ENCODE measurements at places on chromosomes 6 and 20.

GRCh38 chr6:124573953-124574352 is 388.3 kb upstream of the RNF217 start:
- DNase-seq: no peak

DNA sequence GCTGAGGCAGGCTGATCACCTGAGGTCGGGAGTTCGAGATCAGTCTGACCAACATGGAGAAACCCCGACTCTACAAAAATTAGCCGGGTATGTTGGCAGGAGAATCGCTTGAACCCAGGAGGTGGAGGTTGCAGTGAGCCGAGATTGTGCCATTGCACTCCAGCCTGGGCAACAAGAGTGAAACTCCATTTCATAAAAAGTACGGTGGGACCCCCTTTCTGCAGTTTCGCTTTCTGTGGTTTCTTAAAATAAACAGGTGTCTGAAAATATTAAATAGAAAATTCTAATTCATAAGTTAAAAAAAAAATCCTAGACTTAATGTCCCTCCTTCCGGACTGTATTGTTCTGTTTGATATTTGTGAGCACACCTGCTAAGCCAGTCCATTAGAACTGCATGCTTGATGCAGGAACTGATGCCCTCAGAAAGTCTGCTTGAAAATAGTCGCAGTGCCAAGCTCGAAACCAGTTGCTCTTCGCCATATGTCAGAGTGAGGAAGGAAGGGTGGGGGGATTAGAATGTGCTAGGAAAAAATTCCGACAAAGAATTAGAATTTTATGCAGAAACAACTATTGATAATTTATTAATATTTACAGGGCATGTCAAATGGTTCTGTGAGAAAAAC is 85.9 kb downstream of the JARID2 start:
- DNase-seq: no peak

DNA sequence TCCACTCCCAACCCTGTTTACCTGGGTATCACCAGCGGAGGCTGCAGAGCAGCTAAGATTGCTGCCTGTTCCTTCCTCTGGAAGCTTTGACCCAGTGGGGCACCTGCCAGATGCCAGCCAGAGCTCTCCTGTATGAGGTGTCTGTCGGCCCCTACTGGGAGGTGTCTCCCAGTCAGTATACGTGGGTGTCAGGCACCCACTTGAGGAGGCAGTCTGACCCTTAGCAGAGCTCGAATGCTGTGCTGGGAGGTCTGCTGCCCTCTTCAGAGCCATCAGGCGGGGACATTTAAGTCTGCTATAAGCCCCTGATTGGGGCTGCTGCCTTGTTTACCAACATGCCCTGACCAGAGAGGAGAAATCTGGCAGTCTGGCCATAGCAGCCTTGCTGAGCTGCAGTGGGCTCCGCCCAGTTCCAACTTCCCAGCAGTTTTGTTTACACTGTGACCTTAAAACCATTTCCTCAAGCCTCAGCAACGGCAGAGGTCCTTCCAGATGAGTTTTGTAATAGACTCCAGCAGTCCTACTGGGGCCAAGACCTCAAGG is 2.8 kb downstream of the RAET1E start:
- no peak for DNase-seq

- DNase-seq: no peak
Observed at GRCh38 chr6:123895806-123896205, 92.1 kb downstream of the NKAIN2 start.

DNA sequence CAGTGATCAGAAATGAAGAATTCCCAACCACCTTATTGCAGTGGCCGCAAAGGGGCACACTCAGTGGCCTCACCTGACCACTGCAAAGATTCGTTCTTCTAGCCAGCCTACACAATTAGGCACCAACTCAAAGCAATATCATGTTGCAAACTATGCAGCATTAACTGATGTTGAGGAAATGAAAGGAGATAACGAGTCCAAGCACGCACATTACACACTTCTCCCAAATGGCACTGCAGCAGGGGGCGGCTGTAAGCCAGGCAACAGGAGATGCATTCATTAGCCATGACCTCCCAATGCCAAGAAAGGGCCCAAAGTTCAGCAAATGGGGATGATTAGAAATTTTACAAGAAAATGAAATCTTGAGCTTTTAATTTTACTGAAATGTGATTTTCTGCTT is 39.3 kb downstream of the ATXN1 start:
- no peak for DNase-seq

GRCh38 chr20:37600486-37600885 is 72.8 kb upstream of the BLCAP start:
- DNase-seq: no peak

GRCh38 chr6:52304983-52305390 is 20.4 kb upstream of the MCM3 start:
- no peak for DNase-seq

GRCh38 chr6:85127168-85127498 is 322.8 kb upstream of the NT5E start:
- no peak for DNase-seq

GRCh38 chr6:111921103-111921502 is 47.9 kb upstream of the FYN start:
- no peak for DNase-seq

- no peak for DNase-seq
Observed at GRCh38 chr20:57593134-57593886, 26.9 kb downstream of the ZBP1 start.

- no peak for DNase-seq
Observed at GRCh38 chr20:6623989-6624388, 143.5 kb upstream of the BMP2 start.

- DNase-seq: no peak
Observed at GRCh38 chr6:161082215-161082614, 90.6 kb downstream of the MAP3K4 start.

DNA sequence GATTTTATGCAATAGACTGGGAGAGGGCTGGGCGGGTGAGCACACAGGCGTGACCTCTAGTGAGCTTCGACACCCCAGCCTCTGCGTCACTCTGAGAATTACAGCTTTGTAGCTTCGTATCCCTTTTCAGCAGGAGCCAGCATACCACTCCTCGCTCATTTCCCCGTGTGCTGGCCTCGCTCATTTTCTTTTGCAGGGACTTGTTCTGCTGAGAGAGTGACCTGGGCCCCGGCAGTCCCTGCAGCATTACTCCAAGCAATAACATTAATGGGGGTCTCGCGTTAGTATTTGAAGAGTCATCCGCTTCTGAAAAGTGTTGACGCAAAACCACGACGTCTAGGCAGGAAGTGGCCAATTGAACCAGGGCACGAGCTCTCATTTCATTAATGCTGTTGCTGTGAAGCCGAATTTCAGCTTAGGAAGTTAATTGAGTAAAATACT is 193.7 kb downstream of the QKI start:
- no peak for DNase-seq

- no peak for DNase-seq
Observed at GRCh38 chr6:148649454-148649963, 97.3 kb upstream of the UST start.

DNA sequence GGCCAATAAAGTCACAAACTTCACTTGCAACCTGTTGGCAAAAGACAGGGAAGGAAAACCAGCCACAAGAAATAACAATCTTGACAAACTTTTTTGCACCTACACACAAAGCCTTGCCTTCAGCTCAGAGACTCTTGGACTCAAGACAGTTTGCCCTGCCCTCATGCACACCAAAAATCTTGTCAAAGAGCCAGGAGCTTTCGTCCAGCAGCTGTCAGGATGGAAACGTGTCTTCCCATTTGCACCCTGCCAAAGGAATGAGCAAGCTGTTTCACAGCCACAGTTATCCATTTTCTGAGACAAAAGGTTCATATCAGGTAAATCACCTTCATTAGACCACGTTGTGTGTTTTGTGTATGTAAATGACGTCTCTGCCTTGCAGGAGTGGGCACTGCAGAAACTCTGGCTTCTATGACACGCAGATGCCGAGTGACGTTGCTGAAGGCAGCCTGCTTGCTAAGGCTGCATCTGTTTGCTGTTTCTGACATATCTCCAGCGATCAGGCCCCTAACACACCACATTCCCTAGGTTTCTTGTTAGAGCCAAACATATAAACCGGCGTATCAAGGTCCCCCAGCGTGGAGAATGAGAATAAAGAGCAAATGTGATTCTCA is 193.4 kb downstream of the SYNDIG1 start:
- DNase-seq: no peak

DNA sequence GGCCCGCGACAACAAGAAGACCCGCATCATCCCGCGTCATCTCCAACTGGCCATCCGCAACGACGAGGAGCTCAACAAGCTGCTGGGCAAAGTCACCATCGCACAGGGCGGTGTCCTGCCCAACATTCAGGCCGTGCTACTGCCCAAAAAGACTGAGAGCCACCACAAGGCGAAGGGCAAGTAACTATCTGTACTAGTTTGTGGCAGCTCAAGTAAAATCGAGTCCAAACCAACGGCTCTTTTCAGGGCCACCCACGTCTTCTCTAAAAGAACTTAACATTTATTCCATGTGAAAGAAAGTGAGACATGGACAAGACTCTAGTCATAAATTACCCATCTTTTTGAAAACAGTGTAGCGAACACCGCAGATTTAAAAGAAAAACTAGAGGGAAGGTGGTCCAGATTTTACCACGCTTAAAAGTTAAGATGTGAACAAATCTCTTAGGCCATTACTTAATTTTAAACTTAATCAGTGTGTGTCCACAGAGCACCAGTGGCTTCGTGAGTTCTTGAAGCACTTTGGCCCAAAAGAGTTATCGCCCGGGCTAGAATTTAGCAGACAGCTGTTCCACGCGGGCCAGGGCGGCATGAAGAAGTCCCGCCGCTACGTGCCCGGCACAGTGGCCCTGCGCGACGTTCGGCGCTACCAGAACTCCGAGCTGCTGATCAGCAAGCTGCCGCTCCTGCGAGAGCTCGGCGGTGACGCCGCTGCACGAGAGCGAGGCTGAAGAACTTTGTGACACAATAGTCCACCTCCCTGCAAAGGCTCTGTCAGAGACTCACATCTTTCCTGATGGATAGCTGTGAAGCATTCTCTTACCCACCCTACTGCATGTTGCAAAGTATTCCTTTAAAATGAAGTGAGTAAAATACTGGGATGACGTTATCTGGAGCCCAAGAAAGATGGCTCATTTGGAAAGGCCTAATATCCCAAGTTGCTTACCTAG is 113.9 kb upstream of the PRSS16 start:
- DNase-seq: peak; percentile 12

DNA sequence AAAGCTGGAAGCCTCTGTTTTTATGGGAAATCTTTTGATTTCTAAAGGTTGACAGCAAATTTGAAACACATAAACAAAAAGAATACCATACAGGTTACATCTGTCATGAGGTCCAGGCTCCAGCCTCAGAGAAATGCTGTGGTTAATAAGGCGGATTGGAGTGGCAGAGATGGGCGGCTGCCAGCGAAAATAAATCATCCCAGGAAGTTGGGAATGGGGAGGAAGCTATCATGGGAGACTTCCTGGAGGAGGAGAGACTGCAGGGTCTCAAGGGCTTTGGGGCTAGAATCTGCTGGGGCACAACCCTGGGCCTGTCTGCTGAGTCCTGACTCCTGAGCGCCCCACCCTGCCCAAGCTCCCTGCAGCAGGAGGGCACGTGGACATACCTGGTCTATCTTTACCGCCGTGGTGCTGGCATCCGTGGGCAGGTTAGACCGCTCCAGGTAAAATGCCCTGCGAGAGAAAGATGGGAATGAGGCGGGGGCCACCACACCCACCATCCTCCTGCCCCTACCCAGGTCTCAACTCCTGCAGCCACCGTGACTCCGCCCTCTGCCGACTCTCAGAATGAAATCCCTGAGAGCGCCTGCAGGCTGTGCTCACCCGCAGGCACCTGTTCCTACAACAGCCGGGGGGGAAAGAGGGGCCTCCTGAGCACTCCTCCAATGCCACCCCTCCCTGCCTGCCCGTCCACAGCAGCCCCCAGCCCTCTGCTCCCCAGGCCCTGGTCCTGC is 197.3 kb downstream of the PREX1 start:
- DNase-seq: no peak

- DNase-seq: no peak
Observed at GRCh38 chr6:170057034-170057734, 233.7 kb downstream of the DLL1 start.

GRCh38 chr6:135176464-135176863 is 4.6 kb upstream of the MYB start:
- DNase-seq: no peak

DNA sequence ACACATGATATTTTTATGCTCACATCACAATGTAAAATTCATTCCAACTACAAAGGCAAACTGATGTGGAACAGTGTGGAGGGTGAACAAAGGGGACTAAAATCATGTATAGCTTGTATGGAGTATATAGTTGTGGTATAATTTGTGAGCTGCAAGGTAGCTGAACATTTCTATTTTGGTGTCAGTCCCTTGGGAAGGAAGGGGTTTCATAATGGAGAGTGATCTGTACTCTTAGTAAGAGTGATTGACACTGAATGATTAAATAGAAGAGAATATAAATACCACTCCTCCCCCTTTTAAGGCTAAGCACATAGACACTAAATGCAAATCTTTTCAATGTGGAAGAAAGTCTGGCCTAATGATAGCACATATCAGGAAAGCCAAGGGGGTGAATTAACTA is 104.6 kb downstream of the POPDC3 start:
- no peak for DNase-seq

- no peak for DNase-seq
Observed at GRCh38 chr6:17276766-17277165, 4.4 kb upstream of the RBM24 start.

DNA sequence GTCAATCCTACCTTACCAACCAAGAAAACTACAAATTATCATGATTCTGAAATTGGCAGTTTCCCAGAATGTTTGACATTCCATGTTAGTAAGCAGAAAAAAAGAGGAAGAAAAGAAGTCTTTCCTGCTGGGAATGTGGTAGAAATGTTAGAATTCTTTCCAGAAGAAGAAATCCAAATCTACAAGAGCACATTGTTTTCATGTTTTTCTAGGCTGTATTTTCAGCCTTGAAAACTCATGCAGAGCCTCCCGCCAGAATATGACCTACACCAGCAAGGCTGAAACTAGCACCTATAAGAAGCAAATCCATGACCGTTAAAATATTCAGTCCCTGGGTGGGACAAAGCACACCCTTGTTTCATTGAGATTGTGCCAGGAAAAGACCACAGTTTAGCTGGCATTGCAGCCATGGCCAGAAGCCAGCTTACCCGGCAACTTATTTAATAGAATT is 259.4 kb downstream of the GJA1 start:
- no peak for DNase-seq

- no peak for DNase-seq
Observed at GRCh38 chr6:9116026-9116425, 680.7 kb upstream of the SLC35B3 start.

DNA sequence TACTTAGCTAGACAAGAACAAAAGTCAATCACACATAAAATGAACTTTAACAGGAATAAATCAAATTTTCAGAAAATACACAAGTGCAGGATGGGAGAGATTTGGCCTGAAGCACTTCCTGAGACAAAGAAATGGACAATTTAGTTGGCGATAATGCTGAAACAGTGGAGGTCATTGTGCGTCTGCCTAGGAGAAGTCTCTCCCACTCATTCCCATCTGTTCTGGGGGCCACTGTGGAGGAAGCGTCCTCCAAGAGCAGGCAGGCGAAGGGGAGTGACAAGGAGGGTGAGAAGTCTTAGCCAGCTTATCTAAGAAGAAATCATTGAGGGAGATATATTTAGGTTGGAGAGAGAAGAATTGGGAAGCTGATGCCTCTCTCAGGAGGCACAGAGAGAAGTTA is 10.2 kb upstream of the TMEM242 start:
- no peak for DNase-seq

Data from effector CD8-positive, alpha-beta T cell (primary cell).